Pulmonary artery endothelial cell (primary cell): ENCODE measurements at places on chromosomes 1 and 21. TPM values are rescaled to one million over a fixed set of nuclear protein-coding genes. Genes with fewer than 3 reads are reported as not detected.

- DNase-seq = no peak
Observed at GRCh38 chr1:220407191-220407590, 120.7 kb upstream of the MARK1 start.

- no peak for DNase-seq
Observed at GRCh38 chr1:60126723-60127122, 53.2 kb upstream of the C1orf87 start.

The KCNT2 gene
- total RNA-seq = 0.53 and 2.5 TPM in 2 replicates

DNA sequence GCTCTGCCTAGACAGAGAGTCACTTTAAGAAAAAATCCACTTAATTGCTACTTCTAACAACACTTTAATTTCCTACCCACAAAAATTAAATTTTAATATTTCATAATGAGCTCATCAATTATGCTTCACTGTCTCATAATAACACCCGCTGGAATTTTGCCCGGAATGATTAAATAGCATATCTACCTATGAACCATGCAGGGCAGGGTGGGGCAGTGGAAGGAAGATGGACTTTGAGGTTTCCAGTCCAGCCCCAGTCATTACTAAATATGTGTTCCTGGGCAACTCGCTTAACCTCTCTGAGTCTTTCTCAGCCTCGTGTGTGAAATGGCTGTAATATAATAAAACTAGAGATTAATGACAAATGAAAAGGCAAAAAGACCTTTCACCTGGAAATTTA, 32.8 kb upstream of the SLC45A1 start:
- no peak for DNase-seq

The LCA5L gene
- 0.21 and 0.79 TPM in 2 replicates for total RNA-seq

The TFF2 gene
- not detected in 2 replicates for total RNA-seq

The EXO1 gene
- total RNA-seq = 11.7 and 16.9 TPM in 2 replicates
